Inflammatory macrophage treated with lipopolysaccharide for 4 hours (primary cell): ENCODE measurements at places on chromosomes 1 and 21.
A peak's percentile ranks its signal among the peaks of the same experiment; 100 is the strongest.

DNA sequence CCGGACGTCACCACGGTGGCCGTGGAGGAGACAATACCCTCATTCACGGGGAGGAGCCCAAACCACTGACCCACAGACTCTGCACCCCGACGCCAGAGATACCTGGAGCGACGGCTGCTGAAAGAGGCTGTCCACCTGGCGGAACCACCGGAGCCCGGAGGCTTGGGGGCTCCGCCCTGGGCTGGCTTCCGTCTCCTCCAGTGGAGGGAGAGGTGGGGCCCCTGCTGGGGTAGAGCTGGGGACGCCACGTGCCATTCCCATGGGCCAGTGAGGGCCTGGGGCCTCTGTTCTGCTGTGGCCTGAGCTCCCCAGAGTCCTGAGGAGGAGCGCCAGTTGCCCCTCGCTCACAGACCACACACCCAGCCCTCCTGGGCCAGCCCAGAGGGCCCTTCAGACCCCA lies 7.0 kb downstream of the TNFRSF14 start:
- DNase-seq, result no peak

- DNase-seq, result peak; percentile 30
Measured at GRCh38 chr1:165849353-165850133, 22.1 kb downstream of the UCK2 start.

DNA sequence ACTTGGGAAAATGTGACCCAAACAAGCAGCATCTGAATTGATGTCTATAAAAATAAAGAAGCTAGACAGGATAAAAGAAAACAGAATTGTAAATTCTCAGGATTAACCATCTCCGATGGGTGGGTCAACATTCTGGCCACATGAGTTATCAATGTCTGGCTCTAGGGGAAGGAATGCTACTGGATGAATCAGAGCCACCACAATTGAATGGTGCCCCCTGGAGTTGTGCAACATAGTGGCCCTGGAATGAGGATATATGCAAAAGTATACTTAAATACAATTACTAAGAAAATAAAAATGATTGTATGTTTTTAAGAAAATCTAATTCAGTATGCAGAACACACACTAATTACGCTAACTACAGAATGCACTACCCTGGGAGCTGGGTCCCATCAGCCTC lies 185.6 kb downstream of the TGFBR3 start:
- no peak for DNase-seq

GRCh38 chr1:169487561-169487960 lies 1.8 kb upstream of the SLC19A2 start:
- DNase-seq, result no peak

- DNase-seq, result no peak
Measured at GRCh38 chr1:178644308-178645120, 80.5 kb upstream of the RALGPS2 start.

- peak; percentile 41 for DNase-seq
Measured at GRCh38 chr1:206608108-206608698, 4.1 kb downstream of the EIF2D start.

GRCh38 chr1:214520544-214521165 lies 30.7 kb downstream of the PTPN14 start:
- DNase-seq, result no peak

DNA sequence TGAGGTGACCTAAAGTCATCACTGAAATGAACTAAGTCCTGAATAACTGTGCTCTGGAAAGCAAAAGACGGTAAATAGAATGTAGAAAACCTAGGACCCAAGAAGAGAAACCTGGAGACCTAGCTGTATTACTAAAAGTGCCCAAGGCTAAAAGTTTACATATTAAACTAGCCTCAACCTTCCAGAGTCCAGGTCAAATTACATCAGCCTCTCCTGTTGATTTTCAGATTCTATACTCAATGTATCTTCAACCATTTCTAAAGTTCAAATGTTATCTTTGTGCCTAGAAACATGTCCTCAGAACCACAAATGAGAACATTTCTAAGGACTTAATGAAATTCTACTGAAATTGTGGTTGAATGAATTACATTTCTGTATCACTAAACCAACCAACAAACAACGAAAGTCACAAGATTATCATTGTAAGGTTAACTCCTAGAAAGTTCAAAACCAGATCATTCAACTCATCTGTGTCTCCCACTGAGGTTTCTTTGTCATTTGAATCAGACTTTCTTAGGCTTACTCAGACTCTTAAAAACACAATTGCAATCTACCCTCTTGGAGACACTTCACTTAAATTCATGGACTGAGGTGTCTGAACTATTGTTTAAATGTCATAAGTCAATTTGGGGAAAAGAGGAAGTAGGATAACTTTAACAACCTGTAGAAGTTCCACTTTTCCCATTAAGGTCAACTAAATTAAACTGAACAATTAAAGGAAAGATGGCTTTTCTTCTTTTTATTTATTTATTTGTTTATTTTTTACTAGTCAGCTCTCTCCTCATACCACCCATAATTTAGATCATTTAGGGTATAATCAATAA lies 207.7 kb downstream of the BARHL2 start:
- no peak for DNase-seq

- DNase-seq, result peak; percentile 90
Measured at GRCh38 chr1:198778049-198778448, 139.2 kb downstream of the PTPRC start.

DNA sequence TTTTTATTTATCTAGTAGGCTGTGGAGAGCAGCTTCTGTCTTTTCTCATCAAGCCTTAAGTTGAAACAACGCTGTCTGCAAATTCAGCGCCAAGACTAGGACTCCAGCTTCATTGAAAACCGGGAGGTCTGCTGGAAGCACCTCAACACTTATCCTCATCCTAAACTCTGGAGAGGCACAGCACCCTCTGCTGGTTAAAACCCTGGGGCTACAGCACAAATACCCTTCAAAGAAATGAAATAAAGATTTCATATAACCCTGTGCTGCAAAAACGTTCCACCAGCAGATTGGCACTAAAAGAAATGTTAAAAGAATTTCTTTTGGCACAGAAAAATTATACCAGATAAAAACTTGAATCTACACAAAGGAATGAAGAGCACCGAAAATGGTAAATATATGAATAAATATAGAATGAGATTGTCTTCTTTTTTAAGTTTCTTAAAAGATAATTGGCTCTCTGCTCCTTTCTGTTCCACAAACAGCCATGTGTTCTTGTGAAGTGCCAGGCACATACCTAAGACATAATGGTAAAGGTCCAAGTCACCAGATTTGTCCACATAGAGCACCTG lies 227.7 kb upstream of the SAMSN1 start:
- DNase-seq, result peak; percentile 68

DNA sequence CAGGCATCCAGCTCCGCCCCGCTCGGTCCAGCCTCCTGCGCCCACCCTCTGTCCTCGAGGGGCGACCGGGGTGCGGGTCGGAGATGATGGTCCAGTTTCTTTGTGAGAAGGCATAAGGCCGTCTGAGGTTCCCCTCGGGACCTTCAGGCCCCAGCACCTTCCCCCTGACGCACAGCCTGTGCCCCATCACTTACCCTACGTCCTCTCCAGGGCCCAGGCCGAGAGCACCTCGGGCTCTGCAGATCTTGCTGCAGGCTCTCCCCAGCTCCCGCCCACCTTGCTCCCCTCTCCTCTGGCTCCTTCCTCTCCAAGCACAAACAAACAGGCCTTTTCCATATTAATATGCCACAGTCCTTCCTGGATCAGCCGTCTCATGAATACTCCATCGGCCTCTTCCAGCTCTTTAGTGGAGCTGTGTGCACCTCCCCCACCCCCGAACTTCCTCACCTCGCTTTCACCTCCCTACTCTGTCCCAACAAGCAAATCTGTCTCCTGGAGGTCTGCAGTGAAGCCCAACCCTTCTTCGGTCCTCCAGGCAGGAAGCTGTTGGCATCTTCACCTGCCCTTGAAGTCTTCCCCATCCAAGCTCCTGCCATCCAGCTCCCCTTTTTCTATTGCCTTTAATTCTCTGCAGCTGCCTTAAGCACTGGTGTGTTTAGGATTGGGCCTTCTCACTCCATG lies 448 bp upstream of the COL9A2 start:
- no peak for DNase-seq

DNA sequence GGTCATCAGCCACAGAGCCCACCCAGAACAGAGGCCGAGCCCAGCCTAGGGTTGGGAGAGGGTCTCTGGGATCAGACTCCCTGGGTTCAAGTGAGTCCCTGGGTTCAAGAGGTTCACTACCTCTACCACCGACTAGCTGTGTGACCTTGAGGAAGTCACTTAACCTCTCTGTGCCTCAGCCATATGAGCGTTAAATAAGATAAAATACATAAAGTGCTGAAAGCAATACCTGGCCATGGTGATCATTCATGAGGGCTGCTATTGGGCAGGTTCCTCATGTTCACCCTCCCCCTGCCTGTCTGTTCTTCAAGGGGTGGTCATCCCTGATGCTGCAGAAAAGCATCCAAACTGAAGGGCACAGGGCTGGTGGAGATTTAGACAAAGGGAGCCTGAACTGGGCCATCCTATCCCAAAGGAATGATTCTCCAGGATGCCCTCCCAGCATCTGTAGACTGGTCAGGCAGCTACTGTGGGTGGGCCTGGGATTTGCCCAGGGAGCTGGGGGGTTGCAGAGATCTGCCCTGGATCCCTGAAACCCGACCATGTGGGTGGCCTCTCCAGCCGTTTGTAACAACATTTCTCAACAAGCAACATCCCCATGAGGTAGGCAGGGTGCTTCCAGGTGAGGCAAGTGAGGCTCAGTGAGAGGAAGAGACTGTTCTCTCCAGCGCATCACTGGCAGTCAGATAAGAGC lies 196.6 kb downstream of the MATN1 start:
- no peak for DNase-seq

- DNase-seq, result no peak
Measured at GRCh38 chr1:205878026-205878425, 28.1 kb upstream of the PM20D1 start.

DNA sequence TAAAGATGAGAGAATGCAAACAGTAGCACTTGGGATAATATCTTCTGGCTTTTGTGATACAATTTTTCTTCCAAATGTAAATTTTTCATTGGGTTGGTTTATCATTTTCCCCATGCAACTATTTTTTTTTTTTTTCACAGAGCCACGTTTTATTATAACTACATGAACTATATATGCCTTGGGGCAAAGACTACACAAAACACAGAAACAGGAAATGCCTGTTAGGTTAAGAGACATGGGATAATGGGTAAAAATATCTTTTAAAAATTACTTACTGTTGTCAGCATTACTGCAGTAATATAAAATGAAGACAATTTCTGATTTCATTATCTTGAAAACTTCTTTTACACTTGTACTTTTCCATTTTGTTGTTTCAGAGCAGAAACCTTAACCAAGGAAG lies 74.6 kb downstream of the DISP1 start:
- DNase-seq, result no peak
